ENCODE measurements at places on chromosomes 1 and 21.

- DNase-seq: no peak
Measured at GRCh38 chr1:16983649-16984048, 3.2 kb upstream of the MFAP2 start.

DNA sequence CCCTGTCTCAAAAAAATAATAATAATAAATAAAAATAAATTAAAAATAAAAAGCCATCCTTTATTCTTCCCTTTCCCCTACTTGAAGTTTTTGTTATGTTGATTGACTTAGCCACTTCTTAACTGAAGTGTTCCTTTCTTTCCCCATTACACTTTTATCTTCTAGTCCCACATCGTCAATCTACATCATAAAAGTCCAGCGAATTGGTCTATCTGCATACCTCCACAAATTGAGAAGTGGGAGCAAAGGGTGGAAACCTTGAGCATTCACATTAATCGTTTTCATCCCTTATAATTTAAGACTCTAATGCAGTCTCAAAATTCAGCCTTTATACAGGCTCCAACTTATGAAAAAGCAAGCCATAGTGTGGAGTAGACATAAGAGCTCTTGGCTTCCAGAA, 6.5 kb upstream of the ZYG11A start:
- DNase-seq: no peak

DNA sequence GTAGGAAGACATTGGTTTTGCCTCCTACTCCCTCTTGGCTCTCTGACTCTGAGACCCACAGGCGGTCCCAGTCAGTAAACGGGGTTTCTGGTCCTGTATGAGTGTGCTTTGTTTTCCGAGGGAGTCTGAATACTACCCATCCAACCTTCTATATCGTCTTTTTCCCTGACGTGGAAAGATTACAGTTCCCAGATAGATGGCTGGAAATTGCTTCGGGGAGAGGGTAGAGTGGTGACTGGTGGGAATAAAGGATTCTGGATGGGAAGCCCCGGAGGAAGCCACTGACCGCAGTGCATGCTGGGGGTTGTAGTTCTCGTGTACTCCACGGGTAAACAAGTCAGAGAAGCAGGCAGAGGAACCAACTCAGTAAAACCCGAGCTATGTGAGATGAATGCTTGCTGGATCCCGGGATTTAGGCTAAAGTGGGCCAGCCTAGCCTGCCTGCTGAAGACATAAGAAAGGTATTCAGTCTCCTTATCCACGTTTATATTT, 66.2 kb upstream of the IRF2BP2 start:
- peak; percentile 68 for DNase-seq

DNA sequence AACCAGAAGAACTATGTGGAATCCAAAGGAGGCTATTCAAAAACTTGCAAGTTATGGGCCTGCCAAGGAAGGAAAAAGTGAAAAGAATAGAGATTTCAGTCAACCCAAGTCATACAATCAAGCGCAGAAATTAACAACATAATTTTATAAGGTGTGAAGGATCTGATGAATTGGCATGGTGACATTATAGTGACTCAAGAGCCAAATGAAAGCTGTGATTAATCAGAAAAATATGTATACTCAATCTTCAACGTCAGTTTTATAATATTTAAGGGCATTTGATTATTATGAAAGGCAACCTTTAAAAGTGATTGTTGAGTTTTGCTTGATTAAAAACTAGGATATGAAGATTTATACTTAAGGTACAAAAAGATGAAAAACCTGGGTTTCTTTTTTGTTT, 37.8 kb upstream of the THEM4 start:
- no peak for DNase-seq

GRCh38 chr1:47587891-47588582, 150.2 kb downstream of the FOXD2 start:
- no peak for DNase-seq
